ENCODE measurements at places on chromosomes 7 and 10.

GRCh38 chr10:5334196-5334880 lies 30.4 kb upstream of the UCN3 start:
- no peak for DNase-seq

- DNase-seq: no peak
Measured at GRCh38 chr7:155062411-155062810, 7.7 kb upstream of the HTR5A start.

- DNase-seq: no peak
Measured at GRCh38 chr10:85961073-85961472, 405.5 kb downstream of the GRID1 start.

- no peak for DNase-seq
Measured at GRCh38 chr7:93968911-93969620, 35.1 kb downstream of the BET1 start.

GRCh38 chr7:139775829-139776266 lies 1.9 kb downstream of the HIPK2 start:
- no peak for DNase-seq

DNA sequence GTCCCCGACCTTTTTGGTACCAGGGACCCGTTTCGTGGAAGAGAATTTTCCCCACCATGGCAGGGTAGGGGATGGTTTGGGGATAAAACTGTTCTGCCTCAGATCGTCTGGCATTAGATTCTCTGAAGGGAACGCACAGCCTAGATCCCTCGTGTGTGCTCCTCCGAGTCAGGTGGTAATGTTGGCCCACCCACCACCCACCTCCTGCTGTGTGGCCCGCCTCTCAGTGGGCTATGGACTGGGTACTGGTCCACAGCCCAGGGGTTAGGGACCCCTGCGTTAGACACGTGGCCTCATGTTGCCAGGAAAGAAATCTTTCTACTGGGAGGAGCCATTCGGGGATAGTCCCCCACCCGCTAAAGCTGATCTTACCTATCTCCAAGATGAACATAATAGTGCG lies 27.0 kb downstream of the PFKFB3 start:
- no peak for DNase-seq

- DNase-seq: no peak
Measured at GRCh38 chr7:140684066-140684950, 11.6 kb downstream of the ADCK2 start.

DNA sequence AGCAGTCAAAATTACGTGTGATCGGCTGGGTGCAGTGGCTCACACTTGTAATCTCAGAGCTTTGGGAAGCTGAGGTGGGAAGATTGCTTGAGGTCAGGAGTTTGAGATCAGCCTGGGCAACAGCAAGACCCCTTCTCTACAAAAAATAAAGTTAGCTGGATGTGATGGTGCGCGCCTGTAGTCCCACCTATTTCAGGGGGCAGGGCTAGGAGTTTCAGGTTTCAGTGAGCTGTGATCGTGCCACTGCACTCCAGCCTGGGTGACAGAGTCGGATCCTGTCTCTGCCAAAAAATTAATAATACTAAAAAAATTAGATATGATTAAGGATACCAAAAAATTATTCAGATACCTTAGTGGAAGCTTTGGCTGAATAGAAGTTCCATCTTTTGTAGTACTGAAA lies 136.4 kb downstream of the SDK1 start:
- DNase-seq: no peak

GRCh38 chr7:143408686-143409561 lies at the start of gene EPHA1:
Gene EPHA1 (minus strand): TSS chr7:143408856. CDS start chr7:143408805, 51 bp downstream.
- DNase-seq: no peak
